ENCODE measurements at places on chromosomes 6 and 20.

- peak; percentile 93 for DNase-seq
Measured at GRCh38 chr6:26322645-26323482, 42.1 kb upstream of the BTN3A2 start.

DNA sequence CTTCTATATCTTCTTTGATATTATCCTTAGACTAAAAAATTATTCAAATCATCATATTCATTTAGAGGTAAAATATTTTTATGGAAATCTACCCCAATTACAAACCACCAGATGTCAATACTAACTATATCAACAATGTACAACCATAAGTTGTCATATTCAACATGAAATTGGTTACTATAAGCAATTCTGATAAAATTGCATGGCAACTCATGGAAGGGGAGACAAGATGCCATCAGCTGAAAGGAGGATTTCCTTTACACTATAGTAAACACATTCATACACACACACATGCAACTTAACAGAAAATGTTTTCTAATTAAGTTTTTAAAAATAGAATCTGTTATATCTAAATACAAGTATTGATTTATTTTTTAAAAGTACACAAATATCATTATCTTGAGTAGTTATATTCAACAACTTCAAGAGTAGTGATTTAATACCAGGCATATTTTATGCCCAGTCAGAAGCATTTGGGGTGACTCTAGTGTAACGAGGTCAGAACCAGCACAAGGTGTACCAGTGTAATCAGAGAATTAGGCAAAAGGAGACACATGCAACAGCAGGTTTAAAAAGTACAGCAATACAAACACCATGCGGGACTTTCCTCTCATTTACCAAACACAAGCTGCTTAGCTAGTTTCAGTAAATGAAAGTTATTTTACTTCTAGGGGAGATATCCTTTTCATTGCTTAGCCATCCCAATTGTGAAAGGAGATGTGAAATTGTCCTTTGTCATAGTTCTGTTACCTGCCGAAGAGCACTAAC, 1.0 kb downstream of the FILIP1 start:
- no peak for DNase-seq

GRCh38 chr20:36827541-36828279, 48.2 kb upstream of the TLDC2 start:
- DNase-seq = no peak

GRCh38 chr20:62641321-62642050, 817 bp upstream of the SLCO4A1 start:
- DNase-seq = no peak

- no peak for DNase-seq
Measured at GRCh38 chr6:100493206-100493888, 28.6 kb upstream of the SIM1 start.

Measured in fibroblast of skin of back (primary cell).